ENCODE measurements at places on chromosomes 7 and 10. TPM values are rescaled to one million over a fixed set of nuclear protein-coding genes. Genes with fewer than 3 reads are reported as not detected.
A peak's percentile ranks its signal among the peaks of the same experiment; 100 is the strongest.

DNA sequence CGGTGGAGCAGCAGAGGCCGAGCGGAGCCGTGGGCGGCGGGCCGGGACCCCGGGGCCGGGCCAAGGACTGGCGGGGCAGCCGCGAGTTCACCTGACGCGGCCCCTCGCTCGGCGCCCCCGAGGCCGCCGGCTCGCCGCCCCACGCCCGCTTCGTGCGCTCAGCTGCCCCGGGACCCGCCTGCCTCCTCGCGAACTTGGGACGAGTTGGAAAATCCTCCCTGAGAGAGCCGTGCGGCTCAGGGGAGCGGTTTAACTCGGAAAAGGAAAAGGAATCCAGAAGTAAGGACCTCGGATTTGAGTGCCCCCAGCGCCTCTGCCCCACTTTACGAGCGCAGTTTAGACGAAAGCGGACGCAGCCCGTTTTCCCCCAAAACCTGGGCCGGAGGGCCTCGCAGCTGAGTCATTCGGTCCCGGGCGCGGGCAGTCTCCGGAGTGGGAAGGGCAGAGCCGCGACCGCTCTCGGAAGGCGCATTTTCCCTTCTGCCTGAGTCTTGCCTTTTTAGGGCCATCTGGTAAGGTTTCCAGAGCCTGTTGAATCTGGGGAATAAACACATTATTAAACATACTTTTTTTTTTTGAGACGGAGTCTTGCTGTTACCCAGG, 744 bp downstream of the CREM start:
- peak overlapping the region; percentile 92 for H3K4me3 ChIP-seq
- DNase-seq: peak; percentile 31
- H3K27me3 ChIP-seq: no peaks in the 10 kb centered on the region
- no peaks in the 10 kb centered on the region for H3K36me3 ChIP-seq
- peak overlapping the region; percentile 98 for H3K27ac ChIP-seq
- peaks cover 17% of the 10 kb centered on the region for H3K4me1 ChIP-seq

DNA sequence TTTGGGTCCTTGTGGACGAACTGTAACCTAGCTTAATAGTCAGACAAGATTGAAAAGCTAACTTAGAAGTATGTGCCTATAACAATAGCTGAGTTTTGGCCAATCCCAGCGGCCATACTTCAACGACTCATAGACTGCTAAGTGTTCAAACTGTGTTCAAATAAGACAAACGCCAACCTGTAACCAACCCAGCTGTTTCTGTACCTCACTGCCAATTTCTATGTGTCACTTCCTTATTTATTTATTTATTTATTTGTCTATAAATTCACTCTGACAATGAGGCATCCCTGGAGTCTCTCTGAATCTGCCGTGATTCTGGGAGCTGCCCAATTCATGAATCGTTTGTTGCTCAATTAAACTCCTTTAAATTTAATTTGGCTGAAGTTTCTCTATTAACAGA, 21.7 kb downstream of the ST8SIA6 start:
- no peak overlapping the region for H3K27ac ChIP-seq
- H3K27me3 ChIP-seq: no peaks in the 10 kb centered on the region
- H3K4me1 ChIP-seq: peaks cover 2% of the 10 kb centered on the region
- H3K4me3 ChIP-seq: no peak overlapping the region
- no peak for DNase-seq
- no peaks in the 10 kb centered on the region for H3K36me3 ChIP-seq

GRCh38 chr10:77368006-77368405, 269.6 kb downstream of the KCNMA1 start:
- H3K4me1 ChIP-seq: no peaks in the 10 kb centered on the region
- no peaks in the 10 kb centered on the region for H3K27me3 ChIP-seq
- no peaks in the 10 kb centered on the region for H3K36me3 ChIP-seq
- DNase-seq: no peak
- no peak overlapping the region for H3K27ac ChIP-seq

- H3K27ac ChIP-seq: no peak overlapping the region
- no peaks in the 10 kb centered on the region for H3K27me3 ChIP-seq
- DNase-seq: no peak
- H3K4me3 ChIP-seq: no peak overlapping the region
Observed at GRCh38 chr10:70769121-70769520, 16.1 kb downstream of the TBATA start.

- H3K27me3 ChIP-seq: no peaks in the 10 kb centered on the region
- H3K36me3 ChIP-seq: peaks cover 64% of the 10 kb centered on the region
- H3K4me1 ChIP-seq: peaks cover 38% of the 10 kb centered on the region
- no peak overlapping the region for H3K27ac ChIP-seq
- no peak overlapping the region for H3K4me3 ChIP-seq
Observed at GRCh38 chr7:2169923-2170575, 62.7 kb downstream of the MAD1L1 start.

The CASD1 gene
- polyA plus RNA-seq: 83.5 TPM

DNA sequence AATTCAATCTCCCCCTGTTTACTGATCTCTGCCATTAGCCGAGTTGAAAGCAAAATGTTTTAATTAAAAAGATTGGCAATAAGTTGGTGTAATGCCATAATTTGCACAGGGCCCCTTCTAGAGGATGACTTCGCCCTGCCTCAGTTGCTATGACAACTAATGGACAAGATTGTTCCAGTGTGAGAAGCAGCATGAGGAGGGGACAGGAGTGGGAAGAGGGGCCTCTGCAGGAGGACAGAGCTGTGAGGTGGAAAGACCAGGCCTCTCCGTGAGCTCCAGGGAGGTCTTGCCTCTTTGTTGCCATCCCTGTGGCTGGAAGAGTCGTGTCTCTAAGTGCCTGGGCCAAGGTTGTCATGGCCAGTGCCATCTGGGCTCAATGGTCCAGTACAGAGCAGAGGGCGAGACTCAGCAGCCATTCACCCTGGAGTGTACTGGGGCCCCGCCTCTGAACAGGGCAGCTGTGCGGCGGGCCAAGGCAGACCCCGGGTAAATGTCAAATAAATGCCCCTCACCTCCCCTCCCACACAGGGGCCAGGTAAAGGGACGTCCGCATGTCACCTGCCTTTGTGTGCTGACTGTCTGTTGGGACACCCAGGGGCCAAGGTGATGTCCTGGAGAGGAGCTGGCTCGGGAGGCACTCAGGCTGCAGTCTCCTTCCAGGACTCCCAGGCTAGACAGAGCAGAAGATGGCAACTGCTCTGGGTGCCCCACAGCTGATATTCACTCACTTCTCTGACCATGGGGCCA, 97.0 kb upstream of the RET start:
- no peaks in the 10 kb centered on the region for H3K27me3 ChIP-seq
- no peaks in the 10 kb centered on the region for H3K36me3 ChIP-seq
- DNase-seq: peak; percentile 88
- H3K4me1 ChIP-seq: peaks cover 14% of the 10 kb centered on the region
- no peak overlapping the region for H3K27ac ChIP-seq
- H3K4me3 ChIP-seq: no peak overlapping the region

DNA sequence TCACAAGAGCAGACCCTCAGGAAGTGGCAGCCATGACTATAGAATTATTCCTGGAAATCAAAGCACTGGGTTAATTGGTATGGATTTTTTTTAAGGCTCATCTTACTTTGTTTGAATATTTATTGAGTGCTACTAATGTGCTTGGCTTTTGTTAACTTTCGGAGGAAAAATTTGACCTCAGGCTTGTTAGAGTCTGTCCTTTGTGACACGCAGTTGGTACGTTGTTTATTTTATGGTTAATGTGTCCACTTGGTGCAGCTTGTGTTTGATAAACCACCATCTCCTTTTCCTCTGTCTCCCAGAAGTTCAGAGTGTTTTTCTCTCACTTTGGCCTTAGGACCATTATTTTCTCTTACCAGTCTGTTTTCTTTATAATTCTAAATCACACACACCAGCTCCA, 268.6 kb downstream of the SDK1 start:
- H3K36me3 ChIP-seq: no peaks in the 10 kb centered on the region
- no peak overlapping the region for H3K27ac ChIP-seq
- no peak for DNase-seq
- no peaks in the 10 kb centered on the region for H3K4me1 ChIP-seq
- H3K27me3 ChIP-seq: no peaks in the 10 kb centered on the region

GRCh38 chr7:47720141-47720906, 138.4 kb upstream of the TNS3 start:
- H3K27me3 ChIP-seq: no peaks in the 10 kb centered on the region
- H3K4me1 ChIP-seq: peaks cover 17% of the 10 kb centered on the region
- no peaks in the 10 kb centered on the region for H3K36me3 ChIP-seq
- no peak overlapping the region for H3K4me3 ChIP-seq

GRCh38 chr7:1638215-1638661, 31.8 kb upstream of the ELFN1 start:
- H3K27ac ChIP-seq: no peak overlapping the region
- H3K27me3 ChIP-seq: no peaks in the 10 kb centered on the region
- H3K4me1 ChIP-seq: peaks cover 14% of the 10 kb centered on the region
- H3K36me3 ChIP-seq: no peaks in the 10 kb centered on the region
- DNase-seq: no peak
- H3K4me3 ChIP-seq: no peak overlapping the region

DNA sequence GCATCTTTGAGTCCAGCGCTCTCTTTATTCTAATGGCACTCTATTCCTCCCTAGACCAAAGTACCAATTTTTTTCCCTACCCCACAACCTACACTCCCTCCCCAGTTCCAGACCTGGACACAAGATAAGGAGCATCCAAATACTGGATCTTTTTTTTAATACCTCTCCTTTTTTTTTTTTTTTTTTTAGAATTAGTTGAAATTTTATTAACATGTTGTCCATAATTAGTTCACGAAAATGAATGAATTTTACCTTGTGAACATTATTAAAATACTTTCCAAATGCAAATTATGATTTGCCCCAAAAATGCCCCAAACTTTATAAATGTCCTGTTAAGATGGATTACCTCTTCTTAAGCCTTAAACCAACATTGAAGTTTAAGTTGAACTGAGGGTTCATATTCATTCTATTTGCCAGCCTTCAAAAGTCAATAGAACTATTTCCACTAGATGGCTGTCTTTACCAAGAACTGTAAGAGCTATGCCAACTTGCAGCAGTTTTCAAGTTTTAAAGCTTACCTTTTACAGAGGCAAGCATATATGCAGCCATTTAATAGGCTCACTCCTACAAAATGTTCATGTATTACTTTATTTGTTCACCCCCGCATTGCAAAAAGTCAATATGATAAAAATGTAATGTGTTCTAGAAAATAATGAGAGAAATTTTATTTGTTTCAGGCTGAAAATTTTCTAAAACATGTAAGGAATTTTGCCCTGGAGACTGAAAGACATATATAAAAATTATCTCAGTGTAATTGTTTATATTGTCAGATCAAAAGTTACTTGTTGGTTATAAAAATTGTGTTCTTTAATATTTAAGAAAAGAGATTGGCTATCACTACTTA, 39.7 kb upstream of the TNKS2 start:
- no peaks in the 10 kb centered on the region for H3K4me1 ChIP-seq
- H3K4me3 ChIP-seq: no peak overlapping the region
- no peaks in the 10 kb centered on the region for H3K27me3 ChIP-seq
- DNase-seq: peak; percentile 20

The TRIM50 gene
- 0.16 TPM for polyA plus RNA-seq

The UNCX gene
- 3.7 TPM for polyA plus RNA-seq

GRCh38 chr10:95208702-95209391, 14.8 kb downstream of the ACSM6 start:
- H3K27me3 ChIP-seq: no peaks in the 10 kb centered on the region
- H3K4me1 ChIP-seq: no peaks in the 10 kb centered on the region
- no peak overlapping the region for H3K27ac ChIP-seq
- DNase-seq: no peak
- H3K4me3 ChIP-seq: no peak overlapping the region
- H3K36me3 ChIP-seq: no peaks in the 10 kb centered on the region

- H3K27me3 ChIP-seq: no peaks in the 10 kb centered on the region
- no peak overlapping the region for H3K4me3 ChIP-seq
- DNase-seq: no peak
Observed at GRCh38 chr7:50815138-50815537, 32.4 kb upstream of the GRB10 start.

The PCDH15 gene
- 35.8 TPM for polyA plus RNA-seq

DNA sequence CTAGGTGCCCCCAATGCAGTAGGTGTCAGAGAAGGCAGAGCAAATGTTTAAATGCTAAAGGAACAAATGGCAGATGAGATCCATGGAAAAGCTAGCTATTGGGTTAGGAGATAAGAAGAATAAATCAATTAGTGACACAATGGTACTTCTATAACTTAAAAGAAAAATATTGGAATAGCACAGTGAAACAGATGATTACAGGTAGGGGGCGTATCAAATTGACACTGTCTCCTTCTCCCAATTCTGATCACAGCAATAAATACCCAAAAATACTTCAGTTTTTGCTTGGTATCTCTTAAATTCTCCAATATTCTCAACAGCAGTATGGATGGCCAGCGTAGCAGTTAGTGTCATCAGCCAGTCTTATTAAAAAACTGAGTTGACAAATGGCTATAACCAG, 5.2 kb downstream of the FRA10AC1 start:
- peaks cover 6% of the 10 kb centered on the region for H3K36me3 ChIP-seq
- no peak overlapping the region for H3K4me3 ChIP-seq
- H3K27ac ChIP-seq: no peak overlapping the region

GRCh38 chr10:6138456-6138855, 49.6 kb downstream of the RBM17 start:
- H3K4me1 ChIP-seq: peaks cover 8% of the 10 kb centered on the region
- H3K27ac ChIP-seq: no peak overlapping the region
- H3K36me3 ChIP-seq: no peaks in the 10 kb centered on the region
- peaks cover 20% of the 10 kb centered on the region for H3K27me3 ChIP-seq
- no peak for DNase-seq

The RFC2 gene
- 39.5 TPM for polyA plus RNA-seq

DNA sequence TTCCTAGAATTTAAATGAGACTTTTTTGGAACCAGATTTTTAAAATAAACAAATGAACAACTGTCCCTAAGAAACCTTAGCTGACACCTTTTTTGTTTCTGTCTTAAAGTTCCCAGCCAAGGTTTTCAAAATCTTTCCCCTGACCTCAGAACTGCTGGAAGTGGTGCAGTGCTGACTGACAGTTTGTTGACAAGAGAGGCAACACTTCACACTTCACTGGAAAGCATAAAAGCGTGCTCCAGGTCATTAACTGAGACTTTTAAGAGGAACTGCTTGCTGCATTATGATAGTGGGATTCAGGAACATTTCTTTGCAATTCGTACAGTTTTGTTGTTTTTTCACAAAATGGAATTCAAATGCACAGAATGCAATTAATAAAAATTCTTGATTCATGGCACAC, 36.2 kb downstream of the SYPL1 start:
- H3K27ac ChIP-seq: no peak overlapping the region
- no peaks in the 10 kb centered on the region for H3K27me3 ChIP-seq
- peak; percentile 78 for DNase-seq
- H3K36me3 ChIP-seq: no peaks in the 10 kb centered on the region
- H3K4me1 ChIP-seq: no peaks in the 10 kb centered on the region
- no peak overlapping the region for H3K4me3 ChIP-seq

- H3K27ac ChIP-seq: no peak overlapping the region
- H3K27me3 ChIP-seq: no peaks in the 10 kb centered on the region
- no peak for DNase-seq
- H3K36me3 ChIP-seq: peaks cover 2% of the 10 kb centered on the region
- H3K4me3 ChIP-seq: no peak overlapping the region
Observed at GRCh38 chr7:8115547-8116402, 146.2 kb downstream of the ICA1 start.

The OPN4 gene
- polyA plus RNA-seq: not detected
